MV-4-11 (cell line): ENCODE measurements at places on chromosomes 6 and 20.

DNA sequence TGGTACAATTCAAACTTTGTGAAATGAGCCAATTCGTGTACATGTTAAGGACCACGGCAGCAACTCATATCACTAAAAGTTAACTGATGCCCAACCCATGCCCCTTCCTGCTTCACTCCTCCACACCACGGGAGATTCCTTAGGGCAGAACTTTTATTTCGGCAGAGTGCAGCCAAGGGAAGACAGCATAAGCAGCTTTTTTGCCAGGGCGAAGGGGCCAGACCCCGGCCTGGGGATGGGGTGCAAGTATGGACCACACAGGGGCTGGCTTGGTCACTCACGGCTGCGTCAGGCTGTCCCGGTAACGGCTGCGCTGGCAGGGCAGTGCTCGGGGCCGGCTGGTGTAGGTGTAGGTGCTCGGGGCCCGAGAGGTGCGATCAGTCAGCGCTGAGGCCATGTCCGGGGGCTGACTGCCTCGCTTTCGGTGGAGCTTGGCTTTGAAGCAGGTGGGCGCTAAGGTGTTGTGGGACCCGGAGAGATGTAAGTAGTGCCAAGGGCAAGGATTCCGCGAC is 792 bp downstream of the RSPH3 start:
- no peak for DNase-seq

- DNase-seq = no peak
These were observed 109.4 kb downstream of the TBXT start for GRCh38 chr6:166058064-166058739.

- peak; percentile 41 for DNase-seq
These were observed 805 bp upstream of the STX16 start for GRCh38 chr20:58650181-58650775.

GRCh38 chr6:149860834-149861602 is 3.1 kb downstream of the LRP11 start:
- DNase-seq = peak; percentile 43
